Fibroblast of upper back skin (primary cell): ENCODE measurements at places on chromosomes 1 and 21.
A peak's percentile ranks its signal among the peaks of the same experiment; 100 is the strongest.

GRCh38 chr1:210397252-210397651 lies 68.5 kb downstream of the HHAT start:
- no peak for DNase-seq

GRCh38 chr1:193083365-193084088 lies 21.7 kb downstream of the GLRX2 start:
- DNase-seq = no peak

DNA sequence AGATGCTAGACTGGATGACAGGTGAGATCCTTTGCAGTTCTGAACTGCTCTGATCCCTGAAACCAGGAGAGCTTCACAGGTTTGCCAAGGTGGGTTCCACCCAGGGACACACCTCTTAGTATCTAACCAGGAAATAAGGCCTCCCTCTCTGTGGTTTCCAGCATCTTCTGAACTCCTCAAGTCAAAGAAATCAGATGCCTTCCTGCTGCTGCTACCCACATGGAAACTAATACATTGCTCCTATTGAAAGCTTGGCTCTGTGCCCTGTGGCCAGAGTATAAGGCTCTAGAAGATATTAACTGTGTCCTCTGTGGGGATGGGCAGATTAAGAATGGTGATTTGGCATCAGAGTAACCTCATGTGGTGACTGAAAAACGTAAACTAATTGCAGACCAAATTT lies 75.0 kb upstream of the MRPS6 start:
- DNase-seq = no peak

DNA sequence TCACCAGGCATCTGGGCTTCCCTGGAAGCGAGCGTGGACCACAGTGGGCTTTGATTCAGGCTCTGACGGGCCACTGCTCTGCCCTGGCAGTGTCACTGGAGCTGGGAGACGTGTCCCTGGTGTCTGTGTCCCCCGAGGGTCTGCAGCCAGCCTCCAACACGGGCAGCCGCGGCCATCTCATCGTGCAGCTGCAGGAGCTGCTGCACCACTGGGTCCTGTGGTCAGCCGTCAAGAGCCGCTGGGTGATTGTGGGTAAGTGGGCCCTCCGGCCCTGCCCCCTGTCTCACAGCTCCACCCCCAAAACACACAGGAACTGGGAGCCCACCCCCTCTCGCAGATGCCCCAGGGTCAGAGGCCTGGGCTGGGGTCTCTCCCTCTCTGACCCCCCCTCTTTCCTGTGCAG lies 40.7 kb downstream of the DISP3 start:
- DNase-seq = no peak

DNA sequence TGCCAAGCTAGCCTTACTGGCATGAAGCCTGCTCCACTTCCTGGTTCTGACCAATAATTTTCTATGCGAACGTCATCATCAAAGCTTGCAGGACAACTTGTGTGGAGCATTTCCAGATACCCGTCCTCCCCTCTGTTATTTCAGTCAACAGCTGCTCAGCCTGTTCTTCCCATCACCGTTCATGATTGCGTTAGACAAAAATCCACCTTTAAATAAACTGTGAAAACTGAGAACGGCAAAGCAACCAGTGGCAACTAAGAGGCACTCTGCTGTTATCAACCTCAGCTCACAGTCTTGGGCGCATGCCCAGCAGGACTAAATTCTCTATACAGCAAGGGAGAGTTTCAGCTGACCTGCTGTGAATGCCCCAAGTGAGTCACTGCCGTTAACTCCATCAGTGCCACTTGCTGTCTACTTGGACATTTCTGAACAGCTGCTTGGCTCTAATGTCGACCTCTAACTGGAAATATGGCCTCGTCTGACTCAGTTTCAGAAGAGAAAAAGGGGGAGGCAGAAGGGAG lies 207.4 kb upstream of the RUNX1 start:
- peak; percentile 99 for DNase-seq

DNA sequence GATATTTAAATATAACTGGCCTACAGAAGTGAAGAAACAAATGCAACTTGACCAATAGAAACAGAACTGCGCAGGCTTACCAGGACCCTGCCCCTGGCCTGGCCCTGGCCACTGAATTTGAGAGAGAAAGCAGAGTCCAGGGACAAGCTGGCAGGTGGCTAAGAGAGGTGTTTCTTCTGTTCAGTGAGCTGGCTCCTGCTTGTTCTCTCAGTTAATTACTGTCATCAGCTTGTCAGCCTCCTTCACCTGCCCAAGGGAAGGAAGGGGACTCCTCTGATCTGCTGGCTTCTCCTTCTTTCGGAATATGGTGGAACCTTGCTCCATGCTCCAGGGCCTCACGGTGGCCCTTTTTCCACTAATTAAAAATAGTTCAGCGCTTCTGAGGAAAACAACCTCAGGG lies 388.4 kb downstream of the DISC1 start:
- DNase-seq = no peak

GRCh38 chr1:57195436-57195941 lies 228.4 kb downstream of the DAB1 start:
- no peak for DNase-seq

DNA sequence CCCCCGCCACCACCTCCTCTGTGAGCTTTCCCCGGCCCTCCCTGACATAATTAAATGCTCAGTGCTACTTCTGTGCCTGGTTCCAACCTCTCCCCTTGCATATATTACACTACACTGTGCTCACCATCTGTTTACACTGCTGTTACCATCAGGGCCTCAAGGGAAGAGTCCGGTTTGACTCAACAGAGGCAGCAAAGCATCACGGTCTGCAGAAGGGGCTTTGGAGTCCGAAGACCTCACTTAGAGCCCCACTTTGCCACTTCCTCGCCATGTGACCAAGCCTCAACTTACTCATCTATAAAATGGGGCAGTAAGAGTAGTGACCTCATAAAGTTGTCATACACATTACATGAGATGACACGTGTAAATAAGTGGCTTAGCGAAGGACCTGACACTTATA lies 27.4 kb downstream of the KCNN3 start:
- DNase-seq = no peak

DNA sequence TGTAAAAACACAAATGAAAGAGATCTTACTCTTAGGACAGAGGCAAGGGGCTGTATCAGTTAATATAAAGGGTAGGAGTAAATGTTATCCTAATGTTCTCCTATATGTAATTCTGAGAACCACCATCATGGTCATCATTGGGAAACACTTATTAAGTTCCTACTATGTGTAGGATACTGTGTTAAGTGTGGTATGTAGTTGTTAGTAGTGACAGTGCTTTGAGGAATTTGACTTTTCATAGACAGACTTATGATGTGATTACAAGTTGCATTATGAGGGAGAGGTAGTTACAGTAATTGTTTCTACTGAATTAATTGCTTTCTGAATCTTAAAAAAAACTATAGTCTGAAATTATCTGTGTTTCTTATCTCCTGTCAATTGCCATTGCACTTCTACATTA lies 51.8 kb upstream of the PGD start:
- DNase-seq = no peak

GRCh38 chr1:43978264-43978550 lies 803 bp upstream of the B4GALT2 start:
- no peak for DNase-seq

DNA sequence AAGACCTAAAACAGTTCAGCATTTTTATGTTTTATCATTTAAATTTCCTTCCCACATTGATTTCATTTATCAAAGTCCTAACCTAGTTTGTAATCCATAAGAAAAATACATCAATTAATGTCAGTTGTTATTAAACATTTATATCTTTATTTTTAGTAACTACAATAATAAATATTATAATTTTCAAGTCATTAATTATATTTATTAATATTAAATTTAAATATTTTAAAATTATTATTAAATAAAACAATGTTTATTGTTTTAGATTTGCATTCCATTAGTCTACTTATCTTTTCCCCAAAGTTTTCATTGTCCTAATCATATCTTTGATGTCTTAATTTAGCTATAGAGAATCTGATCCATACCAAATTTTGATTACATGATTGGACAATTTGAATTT lies 368.9 kb downstream of the PLA2G4A start:
- DNase-seq = no peak

GRCh38 chr1:62689524-62689923 lies 1.3 kb upstream of the DOCK7 start:
- DNase-seq = peak; percentile 50

- no peak for DNase-seq
These were observed 105.2 kb downstream of the ACBD6 start for GRCh38 chr1:180397175-180397574.

DNA sequence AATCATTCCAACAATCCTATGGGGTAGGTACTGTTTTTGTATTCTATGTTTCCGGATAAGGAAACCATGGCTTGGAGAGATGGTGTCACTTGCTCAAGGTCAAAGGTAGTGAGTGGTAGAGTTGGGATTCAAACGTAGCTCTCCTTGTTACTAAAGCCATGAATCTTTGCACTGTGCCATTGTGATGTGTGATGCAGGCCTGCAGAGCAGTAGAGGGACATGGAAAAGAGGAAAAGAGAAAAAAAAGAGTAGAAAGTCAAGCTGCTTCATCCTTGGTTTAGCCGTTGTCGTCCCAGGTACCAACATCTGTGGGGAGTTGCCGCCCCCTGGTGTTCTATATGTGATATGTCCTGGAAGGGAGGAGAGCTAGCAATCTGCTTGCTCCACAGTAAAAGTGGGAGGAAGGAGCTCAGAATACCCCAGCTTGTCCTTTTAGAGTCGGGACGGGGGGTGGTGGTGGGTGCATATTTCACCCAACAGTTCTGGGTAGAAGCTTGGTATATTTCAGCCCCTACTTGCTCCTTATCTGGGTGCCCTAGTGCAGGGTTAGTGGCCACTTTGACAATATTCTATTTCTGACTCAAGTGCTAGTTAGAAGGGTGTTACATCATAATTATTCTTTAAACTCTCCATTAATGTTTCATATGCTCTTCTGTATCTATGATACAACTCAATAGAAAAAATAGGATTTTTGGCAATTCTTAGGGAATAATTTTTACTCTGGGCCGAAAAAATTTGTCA lies 98.4 kb downstream of the EBNA1BP2 start:
- peak; percentile 80 for DNase-seq

- peak; percentile 75 for DNase-seq
These were observed 164.3 kb downstream of the MIS18A start for GRCh38 chr21:32114419-32115035.

DNA sequence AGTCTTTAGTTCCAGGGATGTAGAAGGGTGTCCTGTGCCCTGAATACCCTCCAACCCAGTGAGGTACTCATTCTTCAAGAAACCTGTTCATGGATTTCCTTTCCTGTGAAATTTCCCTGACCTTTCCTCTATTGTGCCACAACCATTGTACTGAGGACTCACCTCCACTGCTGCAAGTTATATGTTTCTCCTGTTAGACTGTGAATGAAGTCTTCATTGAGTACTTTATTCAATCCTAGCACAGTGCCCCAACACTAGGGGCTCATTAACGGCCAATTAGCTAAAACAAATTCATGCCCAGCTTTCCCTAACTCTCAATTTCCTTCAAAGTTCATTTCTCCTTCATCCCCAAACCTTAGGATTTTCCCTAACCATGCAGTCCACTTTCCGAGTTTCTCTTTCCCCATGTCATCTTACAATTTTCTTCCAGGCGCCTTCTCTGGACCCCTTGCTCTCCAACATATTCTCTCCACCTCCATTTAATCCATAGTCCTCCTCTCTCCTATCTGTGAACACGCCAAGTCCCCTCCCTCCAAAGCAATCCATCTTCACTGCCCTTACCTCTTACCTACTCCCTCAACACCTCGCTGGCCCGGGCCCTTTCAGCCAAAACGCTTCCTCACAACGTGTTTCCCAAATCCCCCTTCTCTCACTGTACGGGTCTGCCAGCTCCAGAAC lies 1.3 kb downstream of the TRIM33 start:
- no peak for DNase-seq

DNA sequence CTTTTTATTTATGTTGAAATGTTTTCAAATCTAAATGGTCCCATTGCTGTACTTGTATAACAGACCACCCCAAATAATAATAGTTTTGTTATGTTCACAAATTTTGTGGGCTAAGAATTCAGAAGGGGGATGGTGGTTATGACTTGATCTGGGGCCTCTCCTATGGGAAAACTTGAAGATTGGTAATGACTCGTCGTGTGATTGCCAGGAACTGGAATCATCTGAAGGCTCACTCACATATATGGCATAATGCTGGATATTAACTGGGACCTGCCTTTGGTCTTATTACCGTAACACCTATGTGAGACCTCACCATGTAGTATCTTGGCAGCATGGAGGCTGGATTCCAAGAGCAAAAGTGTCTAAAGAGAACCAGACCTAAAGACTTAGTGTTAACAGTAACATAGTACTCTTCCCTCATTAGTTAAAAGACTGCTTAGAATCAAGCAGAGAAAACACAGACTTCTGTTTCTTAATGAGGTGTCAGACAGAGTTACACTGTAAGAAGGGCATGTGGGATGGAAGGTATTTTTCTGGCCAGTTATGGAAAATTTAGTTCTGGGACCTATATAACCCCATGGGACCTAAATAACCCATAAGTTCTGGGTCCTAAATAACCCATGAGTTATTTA lies 11.9 kb downstream of the LYPLAL1 start:
- DNase-seq = peak; percentile 15

DNA sequence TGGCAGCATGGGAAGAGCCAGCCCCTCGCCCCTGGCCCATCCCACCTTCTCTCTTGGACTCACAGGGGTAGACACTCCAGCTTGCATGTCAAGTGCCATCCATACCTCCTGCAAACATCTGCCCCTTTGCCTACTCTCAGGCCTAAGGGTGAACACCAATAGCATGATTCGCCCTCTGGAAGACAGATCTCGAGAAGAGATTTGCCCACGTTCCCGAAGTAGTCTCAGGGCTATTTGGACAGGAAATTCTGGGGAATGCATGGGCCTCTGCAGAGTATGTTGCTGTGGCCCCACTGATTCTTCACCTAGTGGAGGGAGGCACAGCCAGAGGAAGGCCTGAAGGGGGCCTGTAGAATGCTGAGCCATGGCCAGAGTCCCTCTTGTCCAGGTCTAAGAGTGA lies 29.8 kb upstream of the DNASE2B start:
- no peak for DNase-seq
